HAP-1 (cell line): ENCODE measurements at places on chromosomes 2 and 18.

- no peak for DNase-seq
These were observed 6.9 kb downstream of the HSBP1L1 start for GRCh38 chr18:79971211-79971952.

DNA sequence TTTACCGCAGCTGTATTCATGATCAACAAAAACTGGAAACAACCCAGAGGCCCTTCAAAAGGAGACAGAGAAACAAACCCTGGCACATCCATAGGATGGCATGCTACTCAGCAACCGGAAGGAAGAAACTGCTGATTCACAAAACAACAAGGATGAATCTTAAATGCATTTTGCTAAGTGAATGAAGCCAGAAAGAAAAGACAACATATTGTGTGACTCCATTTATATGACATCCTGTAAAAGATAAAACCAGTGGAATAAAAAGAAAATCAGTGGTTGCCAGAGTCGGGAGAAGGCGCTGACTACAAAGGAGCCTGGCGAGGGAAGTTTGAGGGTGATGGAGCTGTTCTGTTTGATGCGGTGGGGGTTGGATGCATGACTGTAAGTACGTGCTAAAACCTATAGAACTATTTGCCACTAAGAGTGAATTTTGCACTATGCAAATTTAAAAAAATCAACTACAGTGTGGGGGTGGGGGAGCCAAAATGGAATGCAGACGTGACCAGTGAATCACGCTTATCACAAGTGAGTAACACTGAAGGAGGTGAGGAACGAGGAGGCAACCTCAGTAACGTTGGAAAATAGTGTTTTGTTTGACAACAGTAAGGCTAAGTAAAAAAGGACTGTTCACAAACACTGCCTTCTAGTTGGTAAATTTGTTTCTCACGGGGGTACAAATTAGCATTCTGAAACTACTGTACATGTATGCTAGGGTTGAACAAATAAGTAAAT, 108.9 kb downstream of the INHBB start:
- no peak for DNase-seq

DNA sequence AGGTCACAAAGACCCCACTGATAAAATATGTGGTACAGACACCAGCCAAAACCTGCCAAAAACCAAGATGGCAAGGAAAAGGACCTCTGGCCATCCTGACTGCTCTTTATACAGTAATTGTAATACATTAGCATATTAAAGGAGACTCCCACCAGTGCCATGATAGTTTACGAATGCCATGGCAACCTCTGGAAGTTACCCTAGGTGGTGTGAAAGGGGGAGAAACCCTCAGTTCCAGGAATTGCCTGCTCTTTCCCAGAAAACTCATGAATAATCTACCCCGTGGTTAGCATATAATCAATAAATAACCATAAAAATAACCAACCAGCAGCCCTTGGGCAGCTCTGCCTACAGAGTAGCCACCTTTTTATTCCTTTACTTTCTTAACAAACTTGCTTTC, 129.8 kb upstream of the EPB41L3 start:
- no peak for DNase-seq

- no peak for DNase-seq
These were observed 17.9 kb upstream of the SPTBN1 start for GRCh38 chr2:54438271-54438670.

GRCh38 chr2:17156086-17156485, 362.2 kb downstream of the RAD51AP2 start:
- no peak for DNase-seq

DNA sequence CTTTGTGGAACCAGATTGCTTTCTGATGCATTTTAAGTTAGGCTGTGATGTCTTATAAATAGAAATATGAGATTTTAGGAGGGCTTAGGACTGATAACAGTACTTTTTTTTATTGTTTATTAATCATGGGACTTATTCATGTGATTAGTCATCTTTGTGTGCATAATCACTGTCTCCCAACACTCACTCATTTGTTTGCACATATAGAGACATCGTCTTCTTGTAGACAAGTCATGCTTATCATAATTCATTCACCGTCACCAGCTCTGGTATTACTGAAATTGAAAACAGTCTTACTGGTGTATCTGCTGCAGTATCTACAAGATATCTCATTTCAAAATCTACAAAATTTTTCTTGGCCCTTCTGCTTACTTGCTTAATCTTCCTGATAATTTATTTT, 45.8 kb downstream of the WDR7 start:
- DNase-seq = no peak

GRCh38 chr2:183477296-183477695, 353.1 kb downstream of the NUP35 start:
- DNase-seq = no peak

GRCh38 chr2:69669666-69670065, 26.1 kb upstream of the AAK1 start:
- DNase-seq = no peak

DNA sequence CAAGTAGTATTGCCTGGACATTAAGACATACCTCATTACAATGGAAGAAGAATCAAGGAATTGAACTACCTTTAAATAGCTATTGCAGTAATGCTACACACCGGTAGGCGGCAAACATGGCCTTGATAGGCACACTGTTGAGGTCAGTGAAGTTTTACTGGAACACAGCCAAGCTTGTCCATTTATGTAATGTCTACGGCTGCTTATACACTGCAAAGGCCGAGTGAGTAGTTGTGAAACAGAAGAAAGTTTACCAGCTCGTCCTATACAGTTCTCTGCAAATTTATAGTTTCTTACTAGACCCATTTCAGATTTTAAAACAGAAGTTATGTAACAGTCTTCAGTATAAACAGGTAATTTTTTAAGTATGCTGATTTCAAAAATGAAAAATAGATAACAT, 38.8 kb downstream of the PPP4R1 start:
- peak; percentile 91 for DNase-seq

- DNase-seq = peak; percentile 98
These were observed 532.2 kb downstream of the RIT2 start for GRCh38 chr18:42583283-42583731.

- no peak for DNase-seq
These were observed 11.2 kb upstream of the SCYGR5 start for GRCh38 chr2:227655454-227655853.

DNA sequence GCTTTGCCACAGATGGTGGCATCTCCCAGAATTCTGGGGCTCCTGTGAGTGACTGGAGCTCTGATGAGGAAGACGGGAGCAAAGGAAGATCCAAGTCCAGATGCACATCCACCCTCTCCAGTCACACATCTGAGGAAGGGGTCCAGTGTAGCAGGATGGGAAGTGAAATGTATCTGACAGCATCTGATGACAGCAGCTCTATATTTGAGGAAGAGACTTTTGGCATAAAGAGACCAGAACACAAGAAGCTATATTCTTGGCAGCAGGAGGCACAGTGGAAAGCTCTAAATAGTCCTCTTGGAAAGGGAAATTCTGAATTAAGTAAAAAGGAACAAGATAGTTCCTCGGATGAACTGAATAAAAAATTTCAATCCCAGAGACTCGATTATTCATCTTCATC, 23.5 kb upstream of the C1GALT1C1L start:
- no peak for DNase-seq

GRCh38 chr2:235523021-235523420, 29.2 kb downstream of the AGAP1 start:
- no peak for DNase-seq

DNA sequence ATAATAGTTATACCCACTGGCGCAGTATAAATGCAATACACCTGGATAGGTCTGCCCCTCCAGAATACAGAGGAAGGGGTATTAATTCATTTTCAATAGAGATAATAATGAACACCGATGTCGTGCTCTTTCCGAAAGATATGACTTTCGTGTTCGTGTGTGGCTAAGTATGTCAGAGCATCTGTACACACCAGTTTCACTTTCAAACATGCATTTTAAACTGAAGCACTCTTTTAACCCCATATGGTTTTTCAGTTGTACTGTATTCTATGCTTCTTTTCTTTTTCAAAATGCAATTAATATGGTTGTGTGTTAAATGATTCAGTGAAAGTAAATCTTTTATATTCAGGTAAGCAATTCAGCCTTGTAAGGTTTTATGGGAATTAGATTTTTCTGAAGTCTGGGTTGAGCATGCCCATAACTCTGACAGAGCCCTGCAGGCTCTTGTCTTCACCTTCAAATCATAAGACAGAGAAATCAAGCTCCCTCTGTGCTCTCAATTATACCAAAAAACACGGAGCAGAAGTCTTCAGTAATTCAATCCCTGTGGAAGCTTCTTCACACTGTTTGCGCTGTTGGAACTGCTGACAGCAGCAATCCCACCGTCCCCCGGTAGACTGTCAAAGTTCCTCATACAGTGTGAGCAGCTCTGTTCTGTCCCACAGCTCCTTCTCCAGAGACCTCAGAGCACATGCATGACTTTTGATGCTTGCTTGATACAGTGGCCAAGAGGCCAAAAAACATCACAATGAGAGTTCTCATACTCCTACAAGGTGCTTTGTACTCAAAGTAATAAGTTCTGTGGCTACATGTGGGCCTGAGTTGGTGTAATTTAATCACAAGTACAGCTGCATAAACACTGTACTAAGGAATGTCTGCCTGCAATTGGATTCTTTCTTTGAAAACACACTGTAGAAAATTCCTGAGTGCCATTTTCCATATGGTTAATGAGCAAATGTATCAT, 186.8 kb downstream of the ZNF521 start:
- no peak for DNase-seq

- DNase-seq = no peak
These were observed 22.0 kb downstream of the SMAD7 start for GRCh38 chr18:48928787-48929186.

DNA sequence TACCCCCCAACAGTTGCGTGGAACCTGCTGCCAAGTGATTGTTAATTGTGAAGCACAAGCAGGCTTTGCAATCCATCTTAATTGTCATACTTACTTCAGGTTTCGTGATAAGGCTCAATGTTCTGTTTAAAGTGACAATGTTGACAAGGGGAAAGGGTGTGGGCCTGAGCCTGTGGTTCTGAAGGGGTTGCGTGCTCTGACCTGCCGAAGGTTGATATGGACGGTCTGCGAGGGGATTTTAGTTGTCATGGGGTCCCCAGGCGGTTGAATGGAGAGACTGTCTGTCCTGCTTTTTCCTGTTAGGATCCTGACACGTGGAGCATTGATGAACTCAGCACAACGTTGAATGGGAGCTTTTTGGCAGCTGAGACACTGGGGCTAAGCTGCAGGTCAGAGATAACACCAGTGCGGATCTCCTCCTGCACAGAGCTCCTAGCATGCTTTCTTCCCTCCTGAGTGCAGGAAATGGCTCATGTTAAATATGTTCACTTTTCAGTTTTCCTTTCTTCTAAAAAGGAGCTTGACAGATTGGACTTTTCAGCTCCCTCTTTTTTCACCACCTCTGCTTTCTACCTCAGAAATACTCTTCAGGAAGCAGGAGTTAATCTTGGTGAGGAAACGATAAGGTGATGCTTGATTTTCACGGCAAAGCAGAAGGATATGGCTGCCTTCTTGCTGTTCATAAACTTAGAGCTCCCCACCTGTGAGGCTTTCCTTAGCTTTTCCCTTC, 62.9 kb upstream of the ZEB2 start:
- DNase-seq = no peak

GRCh38 chr18:53040286-53040685, 700.3 kb downstream of the DCC start:
- no peak for DNase-seq

DNA sequence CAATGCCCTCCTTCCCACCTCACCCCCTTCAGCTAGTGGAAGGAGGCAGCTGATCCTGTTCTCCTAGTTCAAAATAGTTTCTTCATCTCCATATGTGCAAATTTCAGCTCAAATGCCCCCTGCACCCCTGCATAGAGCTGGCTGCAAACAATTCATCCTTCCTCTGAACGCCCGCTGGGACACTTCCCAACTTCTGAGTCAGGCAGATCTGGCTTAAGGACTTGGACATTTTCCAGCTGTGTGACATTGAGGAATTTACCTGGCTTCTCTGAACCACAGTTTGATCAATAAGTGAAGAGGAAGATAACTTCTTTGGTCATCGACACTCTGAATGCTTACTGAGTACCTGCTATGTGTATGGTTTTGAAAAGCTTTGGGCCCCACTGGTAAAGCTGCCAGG, 23.5 kb downstream of the PTGR3 start:
- no peak for DNase-seq

GRCh38 chr2:136492901-136493300, 272.4 kb upstream of the THSD7B start:
- DNase-seq = no peak

GRCh38 chr18:45774065-45774521, 50.1 kb downstream of the SLC14A1 start:
- no peak for DNase-seq

DNA sequence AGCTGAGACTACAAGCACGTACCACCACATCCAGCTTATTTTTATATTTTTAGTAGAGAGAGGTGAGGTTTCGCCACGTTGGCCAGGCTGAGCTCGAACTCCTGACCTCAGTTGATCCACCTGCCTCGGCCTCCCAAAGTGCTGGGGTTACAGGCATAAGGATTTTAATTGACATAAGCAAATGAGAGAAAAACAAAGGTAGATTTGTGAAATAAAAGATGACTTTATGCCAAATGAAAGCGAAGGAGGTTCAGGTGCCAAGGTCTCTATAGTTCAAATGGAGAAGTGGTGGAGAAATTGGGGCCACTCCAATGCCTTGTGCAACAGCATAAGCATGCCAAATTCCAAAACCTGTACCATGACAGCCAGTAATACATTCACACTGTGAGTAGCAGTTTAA, 180.6 kb downstream of the MREG start:
- DNase-seq = no peak

GRCh38 chr2:46835520-46835919, 80.1 kb downstream of the MCFD2 start:
- DNase-seq = no peak

DNA sequence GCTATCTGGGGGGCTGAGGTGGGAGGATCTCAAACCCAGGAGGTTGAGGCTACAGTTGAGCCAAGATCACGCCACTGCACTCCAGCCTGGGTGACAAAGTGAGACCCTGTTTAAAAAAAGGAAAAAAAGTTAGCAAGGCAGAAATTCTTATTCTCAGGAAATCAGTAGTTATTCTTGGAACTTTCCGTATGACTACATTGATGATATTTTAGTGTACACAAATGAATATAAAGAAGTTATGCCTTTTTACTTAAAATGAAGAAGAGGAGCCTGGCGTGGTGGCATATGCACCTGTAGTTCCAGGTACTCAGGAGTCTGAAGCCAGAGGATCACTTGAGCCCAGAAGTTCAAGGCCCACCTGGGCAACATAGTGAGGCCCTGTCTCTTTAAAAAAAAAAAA, 7.4 kb downstream of the SPDYA start:
- DNase-seq = no peak

GRCh38 chr2:128623776-128624761, 305.4 kb upstream of the HS6ST1 start:
- no peak for DNase-seq

DNA sequence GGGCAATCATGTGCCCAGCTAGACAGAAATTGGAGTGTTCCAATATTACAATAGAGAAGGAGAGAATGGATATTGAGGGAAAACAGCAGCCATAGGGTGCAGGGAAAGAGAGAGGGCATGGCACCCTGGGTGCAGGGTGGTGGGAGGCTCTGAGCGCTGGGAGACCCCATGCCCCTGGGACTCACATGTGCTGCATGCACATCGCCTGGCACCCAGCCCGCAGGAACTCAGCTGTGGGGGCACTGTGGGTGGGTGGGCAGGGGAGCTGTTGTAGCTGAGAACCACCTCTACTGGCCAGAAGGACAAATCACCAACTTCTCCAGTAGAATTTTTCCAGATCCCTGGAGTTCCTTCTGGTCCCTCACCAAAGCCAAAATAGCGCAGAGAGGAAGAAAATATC, 7.2 kb upstream of the NEURL3 start:
- no peak for DNase-seq

- DNase-seq = no peak
These were observed 508.8 kb downstream of the ZEB2 start for GRCh38 chr2:144011098-144011497.

- no peak for DNase-seq
These were observed 39.9 kb upstream of the INHBB start for GRCh38 chr2:120305937-120306490.
